ENCODE measurements at places on chromosomes 5 and 9.

- no peak for DNase-seq
Observed at GRCh38 chr5:80211327-80211726, 44.5 kb downstream of the SERINC5 start.

DNA sequence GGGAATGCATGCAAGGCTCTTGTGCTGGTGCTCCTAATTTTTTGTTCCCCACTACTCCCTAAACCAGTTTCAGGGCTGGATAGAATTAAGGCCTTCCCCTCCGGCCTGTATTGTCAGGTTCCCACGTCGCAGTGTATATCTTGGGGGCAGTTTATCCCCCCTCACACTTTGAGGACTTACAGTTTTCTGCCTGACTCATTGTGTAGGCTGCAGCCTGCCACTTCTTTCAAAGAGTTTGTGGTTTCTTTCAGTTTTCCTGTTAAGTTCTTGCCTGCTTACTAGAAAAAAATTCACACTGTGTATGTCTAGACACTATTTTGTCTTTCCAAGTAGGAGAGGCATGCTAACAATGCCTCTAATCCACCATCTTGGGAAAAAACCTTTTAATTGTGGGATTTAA is 28.4 kb upstream of the BTNL3 start:
- no peak for DNase-seq

DNA sequence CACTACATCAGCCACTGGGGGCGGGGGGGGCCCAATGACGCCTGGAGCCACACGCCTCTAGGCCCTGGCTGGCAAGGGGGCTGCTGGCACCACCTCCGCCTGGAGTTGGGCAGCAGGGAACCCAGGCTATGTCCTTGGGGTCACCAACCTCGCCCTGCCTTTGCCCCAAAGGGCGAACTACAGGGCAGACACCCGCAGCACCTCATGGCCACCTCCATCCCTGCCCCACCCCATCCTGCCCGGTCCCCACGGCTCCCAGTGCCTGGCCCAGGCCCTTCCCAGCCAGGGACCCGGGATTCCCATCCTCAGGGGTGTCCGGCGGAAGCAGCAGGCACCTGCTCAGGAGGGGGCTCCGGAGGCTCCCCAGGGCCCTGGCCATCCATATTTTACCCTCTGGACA is 37.0 kb downstream of the NACC2 start:
- no peak for DNase-seq

DNA sequence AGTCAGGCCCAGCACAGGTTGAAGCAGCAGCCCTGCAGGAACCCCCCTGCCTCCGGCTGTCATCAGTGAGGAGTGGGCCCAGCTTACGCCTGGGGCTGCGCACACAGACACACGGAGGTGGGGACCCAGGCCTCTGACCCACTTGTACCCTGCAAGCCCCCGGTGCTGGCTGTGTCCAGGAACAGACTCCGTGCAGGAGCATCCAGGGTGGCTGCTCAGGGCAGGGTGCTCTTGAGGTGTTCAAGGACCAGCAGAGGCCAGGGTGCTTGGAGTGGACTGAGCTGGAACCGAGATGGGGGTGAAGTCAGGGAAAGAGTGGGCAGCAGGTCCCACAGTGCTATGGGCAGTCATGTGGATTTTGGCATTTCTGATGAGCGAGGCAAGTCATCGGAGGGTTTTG is 199.5 kb downstream of the CACNA1B start:
- peak; percentile 13 for DNase-seq

DNA sequence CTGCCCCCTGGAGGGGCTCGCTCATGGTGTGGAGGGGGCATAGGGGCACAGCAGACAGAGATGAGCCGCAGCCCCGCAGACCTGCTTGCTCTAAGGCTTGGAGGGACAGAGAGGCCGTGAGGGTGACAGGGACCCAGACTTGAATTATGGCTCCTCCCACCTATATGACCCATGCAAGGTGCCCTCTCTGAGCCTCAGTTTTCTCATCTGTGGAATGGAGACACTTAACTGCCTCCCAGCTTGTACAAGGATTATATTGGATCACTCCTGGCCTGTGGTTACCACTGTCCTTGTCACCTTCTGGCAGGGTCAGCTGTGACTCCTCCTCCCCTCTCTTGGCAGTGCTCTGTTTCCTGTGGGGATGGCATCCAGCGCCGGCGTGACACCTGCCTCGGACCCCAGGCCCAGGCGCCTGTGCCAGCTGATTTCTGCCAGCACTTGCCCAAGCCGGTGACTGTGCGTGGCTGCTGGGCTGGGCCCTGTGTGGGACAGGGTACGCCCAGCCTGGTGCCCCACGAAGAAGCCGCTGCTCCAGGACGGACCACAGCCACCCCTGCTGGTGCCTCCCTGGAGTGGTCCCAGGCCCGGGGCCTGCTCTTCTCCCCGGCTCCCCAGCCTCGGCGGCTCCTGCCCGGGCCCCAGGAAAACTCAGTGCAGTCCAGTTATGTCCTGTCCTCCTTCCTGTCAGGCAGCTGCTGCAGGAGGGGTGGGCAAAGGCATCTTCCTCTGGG is 4.7 kb upstream of the CACFD1 start:
- no peak for DNase-seq

GRCh38 chr9:122827761-122828093 is 661 bp downstream of the PDCL start:
- DNase-seq = no peak

DNA sequence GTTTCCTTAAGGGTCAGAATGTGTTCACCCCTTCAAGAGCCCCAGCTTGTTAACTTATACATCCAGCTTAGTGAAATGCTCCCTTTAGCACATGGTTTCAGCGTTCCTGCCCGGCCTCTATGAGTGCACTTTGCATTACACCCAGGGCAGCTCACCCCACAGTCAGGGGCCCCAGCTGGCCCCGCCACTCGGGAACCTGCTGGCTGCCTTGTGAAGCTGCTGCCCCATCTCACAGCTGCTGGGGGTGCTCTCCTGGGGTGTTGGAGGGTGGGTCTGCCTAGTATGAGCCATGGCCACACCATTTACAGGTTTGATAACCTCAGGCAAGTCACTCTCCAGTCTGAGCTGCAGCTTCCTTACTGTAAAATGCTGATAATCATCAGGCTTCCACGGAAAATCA is 32.2 kb downstream of the HRH2 start:
- no peak for DNase-seq

- DNase-seq = no peak
Observed at GRCh38 chr5:6814816-6815215, 101.6 kb downstream of the TENT4A start.

DNA sequence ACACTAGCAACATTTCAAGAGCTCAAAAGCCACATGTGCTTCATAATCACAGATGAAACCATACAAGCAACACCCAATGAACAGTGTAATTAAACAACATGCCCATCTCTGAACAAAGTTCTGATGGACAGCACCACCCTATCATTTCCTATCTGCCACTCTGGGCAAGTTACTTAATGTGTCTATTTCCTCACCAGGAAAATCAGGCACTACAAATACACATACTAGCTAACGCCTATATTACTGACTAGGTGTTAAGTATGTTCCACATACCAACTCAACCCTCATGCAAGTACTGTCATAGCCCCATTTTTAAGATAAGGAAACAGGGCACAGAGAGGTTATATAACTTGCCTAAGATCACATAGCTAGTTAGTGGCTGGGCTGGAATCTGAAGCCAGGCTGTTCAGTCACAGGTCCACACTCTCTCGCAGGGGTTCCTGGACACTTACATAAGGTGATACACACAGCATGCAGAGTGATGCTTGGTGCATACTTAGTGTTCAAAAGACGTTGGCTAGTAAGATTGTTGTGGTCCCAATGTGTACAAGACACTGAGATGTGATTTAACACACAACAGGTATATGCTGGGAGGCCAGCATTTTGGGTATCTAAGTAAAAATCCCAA is 24.2 kb downstream of the CORO2A start:
- DNase-seq = no peak

DNA sequence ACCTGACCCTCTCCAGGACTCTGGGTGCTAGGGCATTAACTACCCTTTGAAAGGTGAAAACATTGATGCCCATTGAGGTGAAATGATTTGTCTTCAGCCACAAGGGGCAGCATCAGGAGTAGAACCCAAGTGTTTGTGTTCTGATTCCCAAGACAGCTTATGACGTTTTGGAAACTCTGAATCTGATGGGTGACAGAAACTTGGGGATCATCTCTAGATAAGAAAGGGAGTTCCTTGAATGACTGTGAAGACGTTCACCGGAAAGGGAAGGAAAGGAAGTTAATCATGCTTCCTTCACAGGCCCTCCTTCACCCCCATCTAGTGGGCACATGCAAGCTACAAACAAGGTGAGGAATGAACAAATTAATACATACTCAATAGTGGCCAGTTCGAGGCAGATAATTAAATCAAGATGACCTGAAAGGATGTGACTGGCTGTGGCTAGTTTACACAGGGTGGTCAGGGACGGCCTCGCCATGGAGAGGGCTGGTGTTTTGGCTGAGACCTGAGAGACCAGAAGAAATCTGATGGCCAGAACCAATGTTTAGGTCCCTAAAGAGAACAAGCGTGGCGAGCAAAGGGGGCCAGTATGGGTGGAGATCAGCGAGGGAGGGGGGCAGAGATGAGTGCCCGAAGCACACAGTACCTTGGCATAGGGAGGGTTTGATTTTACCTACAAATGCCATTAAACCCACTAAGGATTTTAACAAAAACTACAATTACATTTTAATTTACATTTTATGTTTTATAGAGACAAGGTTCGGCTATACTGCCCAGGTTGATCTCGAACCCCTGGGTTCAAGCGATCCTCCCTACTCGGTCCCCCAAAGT is 937 bp upstream of the SLC26A2 start:
- no peak for DNase-seq

DNA sequence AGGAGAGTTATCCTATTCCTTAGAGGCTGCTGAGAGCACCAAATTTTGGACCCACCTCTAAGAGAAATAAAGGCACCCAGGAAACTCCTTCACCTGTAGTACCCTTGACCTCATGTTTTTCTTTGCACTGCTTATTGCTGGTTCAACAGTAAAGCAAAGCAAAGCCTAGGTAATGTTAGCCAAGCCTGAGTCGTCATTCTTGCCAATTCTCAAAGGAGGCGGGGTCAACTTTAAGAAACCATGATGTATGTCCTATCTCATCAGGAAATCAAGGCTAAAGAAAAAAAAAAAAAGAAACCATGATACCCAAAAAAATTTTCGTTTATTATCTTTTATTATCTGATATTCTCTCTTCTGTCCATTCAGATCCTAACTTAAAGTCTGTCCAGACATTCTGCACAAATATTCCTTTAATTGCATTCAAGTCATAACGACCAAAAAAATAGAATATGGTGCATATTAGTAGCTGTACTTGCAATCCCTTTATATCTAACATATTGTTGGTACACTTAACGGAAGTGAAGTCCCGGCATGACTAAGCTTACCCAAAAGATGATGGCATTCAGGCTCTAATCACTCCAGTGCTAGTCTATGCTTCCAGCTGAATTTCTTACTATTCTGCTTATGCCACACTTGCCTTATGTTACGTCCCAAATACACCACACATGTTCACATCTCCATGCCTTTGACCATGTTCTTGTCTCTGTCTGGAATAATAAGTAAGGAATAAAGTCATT is 1.8 kb downstream of the AUH start:
- DNase-seq = no peak

DNA sequence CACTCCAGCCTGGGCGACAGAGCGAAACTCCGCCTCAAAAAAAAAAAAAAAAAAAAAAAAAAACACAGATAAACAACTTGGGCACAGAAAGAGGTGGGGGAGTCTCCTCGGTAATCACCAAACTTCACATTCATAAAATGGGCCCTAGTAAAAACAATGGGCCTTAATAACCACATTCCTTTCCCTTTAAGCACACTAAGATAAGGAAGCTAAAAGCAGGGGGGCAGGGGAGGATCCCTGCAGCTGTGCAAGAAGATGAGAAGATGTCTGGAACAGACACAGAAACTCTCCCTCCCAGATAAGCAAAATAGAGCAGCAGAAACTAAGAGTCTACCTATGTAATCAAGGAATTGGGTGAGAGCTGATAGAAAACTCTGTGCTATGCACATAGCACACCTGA is 111.2 kb upstream of the FAM174A start:
- DNase-seq = no peak

GRCh38 chr5:59600153-59600552 is 293.4 kb downstream of the PDE4D start:
- no peak for DNase-seq

GRCh38 chr9:129476821-129477611 is 143.9 kb downstream of the C9orf50 start:
- no peak for DNase-seq

GRCh38 chr5:131019111-131019510 is 145.9 kb downstream of the HINT1 start:
- DNase-seq = no peak

DNA sequence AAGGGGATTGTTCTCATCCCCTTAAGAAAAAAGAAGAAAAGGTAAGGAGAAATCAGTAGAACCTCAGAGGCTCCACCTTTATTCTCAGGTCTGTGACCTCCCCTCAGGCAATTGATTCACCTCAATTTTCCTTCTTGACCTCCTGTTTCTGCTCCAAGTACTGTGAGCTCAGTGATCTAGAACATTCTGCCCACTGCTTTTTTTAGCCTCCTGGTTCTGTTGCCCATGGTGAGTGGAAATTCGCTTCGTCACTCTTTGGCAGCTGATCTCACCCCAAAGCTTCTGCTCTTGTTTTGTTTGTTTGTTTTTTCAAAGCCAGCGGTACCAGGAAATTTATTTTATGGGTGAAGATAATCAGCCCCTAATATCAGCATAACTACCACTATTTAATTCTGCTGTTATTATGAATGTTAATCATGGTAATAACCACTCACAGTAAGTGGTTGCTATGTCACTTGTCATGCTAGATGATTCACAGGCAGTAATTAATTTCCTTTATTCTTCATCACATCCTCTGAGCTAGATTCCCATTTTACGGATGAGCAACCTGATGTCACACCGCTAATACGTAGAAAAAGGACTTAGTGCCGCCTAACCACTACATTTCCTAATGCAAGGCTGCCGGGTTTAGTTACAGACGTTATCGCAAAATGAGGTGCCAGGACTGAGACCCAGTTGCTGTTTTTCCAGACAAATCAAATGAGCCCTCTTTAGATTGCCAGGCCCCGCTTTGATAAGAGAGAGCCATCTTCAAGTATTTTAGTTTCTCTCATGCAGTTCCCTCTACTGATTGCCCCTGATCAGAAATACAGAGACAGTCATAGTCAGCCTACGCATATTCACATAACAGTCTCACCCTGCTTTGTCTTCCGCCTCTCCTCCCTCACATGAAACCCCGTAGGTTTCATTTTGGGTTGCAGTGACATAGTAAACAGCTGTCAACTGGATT is 78.2 kb downstream of the CYFIP2 start:
- no peak for DNase-seq

GRCh38 chr5:84260939-84261338 is 123.7 kb downstream of the EDIL3 start:
- DNase-seq = no peak

- no peak for DNase-seq
Observed at GRCh38 chr5:172876578-172876977, 42.5 kb downstream of the ERGIC1 start.

Measured in liver (tissue), 10 donors.